ENCODE measurements at places on chromosomes 1 and 21. TPM values are rescaled to one million over a fixed set of nuclear protein-coding genes. Genes with fewer than 3 reads are reported as not detected.

DNA sequence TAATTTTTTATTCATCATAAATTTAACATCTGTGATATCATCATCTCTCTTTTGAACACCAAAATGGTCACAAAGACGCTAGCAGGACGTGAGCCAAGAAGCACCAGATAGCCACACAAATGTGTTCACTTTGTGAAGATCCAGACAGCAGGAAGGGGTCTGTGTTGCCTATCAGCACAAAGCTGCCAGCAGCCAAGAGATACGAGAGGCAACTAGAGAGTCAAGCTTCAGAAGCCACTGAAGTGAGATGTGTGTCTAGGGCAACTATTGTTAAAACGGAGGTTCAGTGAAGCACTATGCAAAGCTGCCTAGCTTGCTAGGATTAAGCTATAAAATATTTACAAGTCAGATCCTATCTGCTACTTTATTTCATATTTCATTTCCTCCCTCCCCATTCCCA lies 45.3 kb downstream of the NDC1 start:
- DNase-seq = peak; percentile 70

- DNase-seq = no peak
Observed at GRCh38 chr1:17948594-17948993, 159.0 kb upstream of the IGSF21 start.

Gene KRTAP11-1
- polyA plus RNA-seq = not detected

GRCh38 chr1:235867903-235868469 lies 1.3 kb upstream of the LYST start:
- DNase-seq = no peak

Gene DENND2C
- polyA plus RNA-seq = 0.03 TPM

Gene PCSK9
- polyA plus RNA-seq = 0.03 TPM
